NCI-H2081 (cell line): ENCODE measurements at places on chromosomes 5 and 9.

- no peak for DNase-seq
Observed at GRCh38 chr9:131272212-131272611, 4.1 kb downstream of the FAM78A start.

- no peak for DNase-seq
Observed at GRCh38 chr9:133843250-133843649, 105.1 kb upstream of the SARDH start.

DNA sequence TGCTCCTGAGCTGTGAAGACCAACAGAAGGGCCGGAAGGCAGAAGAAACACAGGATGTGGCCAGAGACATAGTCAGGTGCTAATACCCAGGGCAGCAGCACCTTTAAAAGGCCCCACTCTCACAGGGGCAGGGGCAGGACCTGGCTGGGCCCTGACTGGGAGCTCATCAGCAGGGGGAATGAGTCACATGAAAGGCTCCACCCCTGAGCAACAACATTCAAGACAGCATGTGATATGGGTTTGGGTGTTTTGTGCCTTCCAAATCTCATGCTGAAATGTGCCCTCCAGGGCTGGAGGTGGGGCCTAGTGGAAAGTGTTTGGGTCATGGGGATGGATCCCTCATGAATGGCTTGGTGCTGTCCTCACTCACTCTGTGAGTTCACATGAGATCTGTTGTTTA lies 181.7 kb downstream of the ERCC6L2 start:
- DNase-seq: no peak

- DNase-seq: peak; percentile 84
Observed at GRCh38 chr9:72497447-72498046, 23.9 kb upstream of the TMC1 start.

DNA sequence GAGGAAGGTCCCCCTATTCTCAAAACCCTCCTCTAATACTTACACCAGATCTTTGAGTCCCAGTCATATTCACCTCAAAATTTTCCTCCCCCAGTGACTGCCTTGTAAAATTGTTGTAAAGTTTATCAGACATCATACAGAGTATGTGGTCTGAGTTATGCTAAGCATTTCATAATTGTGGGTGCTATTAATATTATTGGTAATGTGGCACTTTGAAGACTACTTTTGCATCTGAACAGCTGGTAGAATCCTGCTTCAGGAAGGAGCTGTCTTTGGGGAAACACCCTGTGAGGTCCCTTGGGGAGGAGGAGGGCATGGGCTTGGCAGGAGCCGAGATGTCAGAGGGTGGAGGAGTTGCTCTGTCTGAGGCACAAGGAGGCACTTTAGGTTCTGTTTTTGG lies 164.9 kb upstream of the ZNF618 start:
- DNase-seq: no peak

- DNase-seq: peak; percentile 7
Observed at GRCh38 chr5:180090769-180091546, 19.4 kb upstream of the RNF130 start.

- no peak for DNase-seq
Observed at GRCh38 chr5:83955916-83956315, 235.3 kb upstream of the HAPLN1 start.
